ENCODE measurements at places on chromosomes 11 and 22.

DNA sequence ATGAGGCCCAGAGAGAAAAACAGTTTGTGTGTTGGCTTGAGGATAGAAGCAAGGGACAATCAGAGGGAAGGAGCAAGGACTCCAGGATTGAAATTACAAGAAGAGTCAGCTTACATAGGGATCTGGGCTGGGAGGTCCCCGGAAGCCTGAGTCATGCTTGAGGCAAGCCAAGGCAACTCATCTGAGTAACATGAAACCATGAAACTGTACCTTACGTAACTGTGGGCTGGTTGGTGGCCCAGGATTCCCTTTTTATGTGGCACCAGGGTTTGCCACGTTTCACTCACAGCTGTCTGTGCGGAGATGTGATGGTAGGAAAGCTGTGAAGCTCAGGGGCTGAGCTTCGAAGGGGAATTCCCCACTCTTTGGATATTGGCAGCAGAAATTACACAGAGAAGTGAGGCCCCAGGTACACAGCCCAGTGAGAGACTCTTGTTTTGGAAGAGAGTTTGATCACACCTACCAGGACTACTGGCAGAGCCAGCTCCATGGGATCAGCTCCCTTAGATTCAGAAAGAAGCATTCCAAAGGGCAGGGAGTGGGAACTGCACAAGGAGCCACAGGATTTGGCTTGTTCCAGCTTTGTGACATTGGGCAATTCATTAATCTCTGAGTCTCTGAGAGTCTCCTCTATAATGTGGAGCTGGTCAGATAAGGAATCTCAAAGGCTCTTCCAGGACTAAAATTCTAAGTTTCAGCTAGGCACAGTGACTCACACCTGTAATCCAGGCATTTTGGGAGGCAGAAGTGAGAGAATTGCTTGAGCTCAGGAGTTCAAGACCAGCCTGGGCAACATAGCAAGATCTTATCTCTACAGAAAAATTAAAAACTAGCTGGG lies 7.8 kb downstream of the SLC5A1 start:
- peak; percentile 82 for DNase-seq

DNA sequence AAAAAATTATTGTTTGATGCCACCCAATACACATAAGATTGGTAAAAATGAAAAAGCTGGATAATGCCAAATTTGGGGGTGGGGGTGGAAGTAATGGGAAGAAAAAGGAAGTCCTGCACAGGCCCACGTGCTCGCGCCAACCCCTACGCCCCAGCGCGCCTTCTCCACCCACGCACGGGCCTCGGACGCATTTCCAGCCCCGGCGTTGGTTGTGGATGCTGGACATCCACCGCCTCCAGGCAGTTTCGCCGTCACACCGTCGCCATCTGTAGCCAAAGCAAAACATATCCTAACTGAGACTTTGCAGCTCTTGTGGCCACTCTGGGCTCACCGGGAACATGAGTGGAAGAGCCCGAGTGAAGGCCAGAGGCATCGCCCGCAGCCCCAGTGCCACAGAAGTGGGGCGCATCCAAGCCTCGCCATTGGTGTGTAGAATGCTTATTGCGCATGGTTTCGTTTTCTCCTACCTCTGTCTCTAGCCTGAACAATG lies at the start of gene PIWIL4:
Gene PIWIL4 (plus strand): TSS at position 188 of the 490 bp plus-strand sequence. CDS start 151 bp downstream, at position 339.
- no peak for DNase-seq

DNA sequence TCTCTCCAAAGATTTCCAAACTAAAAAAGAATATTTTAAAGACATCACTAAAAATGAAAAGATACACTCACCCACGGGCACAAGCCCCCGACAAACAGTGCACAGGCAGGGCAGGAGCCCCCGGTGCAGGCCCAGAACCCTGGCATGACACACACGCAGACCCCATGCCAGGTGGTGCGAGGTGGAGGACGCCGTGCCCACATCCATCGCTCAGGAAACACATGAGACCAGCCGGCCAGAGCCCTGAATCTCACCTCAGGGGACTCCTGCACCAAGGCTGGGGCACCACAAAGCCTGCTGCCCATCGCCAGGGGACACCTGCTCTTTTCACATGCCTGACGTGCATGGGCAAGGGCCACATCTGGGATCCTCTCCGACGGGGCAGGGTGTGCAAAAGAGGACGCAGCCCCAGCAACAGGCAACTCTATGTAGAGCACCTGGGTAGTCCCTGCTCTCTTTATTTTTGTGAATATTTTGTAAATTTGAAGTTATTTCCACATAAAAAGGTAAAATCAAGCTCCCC lies 13.4 kb downstream of the BRD1 start:
- DNase-seq: no peak

DNA sequence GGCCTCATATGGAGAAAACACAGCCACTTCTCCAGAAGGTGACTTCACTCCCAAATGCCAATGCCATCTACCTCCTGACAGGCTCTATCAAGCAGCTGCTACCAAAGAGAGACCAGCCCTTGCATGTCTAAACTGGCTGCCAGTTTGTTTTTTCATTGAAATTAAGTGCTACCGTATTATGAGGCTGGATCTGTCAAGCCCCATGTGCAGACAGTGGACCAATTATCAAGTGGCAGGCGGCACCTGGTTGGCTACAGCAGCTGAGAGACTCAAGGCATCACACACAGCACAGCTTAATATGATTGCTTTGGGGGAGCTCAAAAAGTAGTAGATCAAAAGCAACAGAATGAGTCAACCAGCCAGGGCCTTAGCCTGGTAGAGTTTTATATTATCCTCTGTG lies 1293.0 kb upstream of the TENM4 start:
- DNase-seq: no peak

DNA sequence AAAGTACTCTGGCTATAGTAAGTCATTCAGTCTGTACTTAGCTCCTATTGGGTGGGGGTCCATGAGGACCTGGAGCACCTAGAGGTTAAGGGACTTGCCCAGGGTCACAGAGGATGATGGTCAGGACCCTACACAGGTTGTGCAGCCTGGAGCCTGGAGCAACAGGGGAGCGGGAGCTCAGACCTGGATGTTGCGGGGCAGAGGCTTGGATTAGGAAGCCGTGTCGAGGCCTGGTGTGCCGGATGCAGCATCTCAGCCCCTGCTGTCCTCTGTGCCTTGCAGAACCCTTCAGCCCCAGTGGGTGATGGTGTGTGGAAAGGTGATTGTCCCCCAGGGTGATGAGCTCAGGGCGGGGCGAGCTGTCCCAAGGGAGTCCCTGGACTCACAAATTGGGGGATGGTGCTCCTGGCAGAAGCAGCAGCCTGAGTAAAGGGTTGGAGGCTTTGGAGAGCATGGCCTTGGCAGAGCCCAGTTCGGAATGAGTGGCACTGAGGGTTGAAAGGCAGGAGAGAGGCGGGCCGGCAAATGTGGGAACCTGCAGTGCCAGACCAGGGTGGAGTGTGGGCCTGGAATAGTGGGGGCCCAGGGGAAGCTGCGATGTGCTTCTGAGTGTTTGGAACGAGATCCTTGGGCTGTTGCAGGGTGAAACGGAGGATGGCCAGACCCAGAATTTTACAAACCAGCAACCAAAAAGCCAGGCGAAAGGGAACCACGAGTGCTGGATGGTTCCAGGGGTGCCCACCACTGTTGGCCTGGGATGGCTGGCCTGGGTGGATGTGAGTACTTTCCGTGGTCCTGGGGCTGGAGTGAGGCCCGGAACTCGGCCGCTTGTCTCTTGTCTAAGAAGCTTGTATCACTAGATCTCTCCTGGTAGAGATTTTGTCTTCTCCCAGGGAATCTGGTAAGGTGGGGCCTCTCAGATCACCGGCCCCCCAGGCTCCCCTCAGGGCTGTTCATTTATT lies 2.9 kb downstream of the TPCN2 start:
- no peak for DNase-seq

DNA sequence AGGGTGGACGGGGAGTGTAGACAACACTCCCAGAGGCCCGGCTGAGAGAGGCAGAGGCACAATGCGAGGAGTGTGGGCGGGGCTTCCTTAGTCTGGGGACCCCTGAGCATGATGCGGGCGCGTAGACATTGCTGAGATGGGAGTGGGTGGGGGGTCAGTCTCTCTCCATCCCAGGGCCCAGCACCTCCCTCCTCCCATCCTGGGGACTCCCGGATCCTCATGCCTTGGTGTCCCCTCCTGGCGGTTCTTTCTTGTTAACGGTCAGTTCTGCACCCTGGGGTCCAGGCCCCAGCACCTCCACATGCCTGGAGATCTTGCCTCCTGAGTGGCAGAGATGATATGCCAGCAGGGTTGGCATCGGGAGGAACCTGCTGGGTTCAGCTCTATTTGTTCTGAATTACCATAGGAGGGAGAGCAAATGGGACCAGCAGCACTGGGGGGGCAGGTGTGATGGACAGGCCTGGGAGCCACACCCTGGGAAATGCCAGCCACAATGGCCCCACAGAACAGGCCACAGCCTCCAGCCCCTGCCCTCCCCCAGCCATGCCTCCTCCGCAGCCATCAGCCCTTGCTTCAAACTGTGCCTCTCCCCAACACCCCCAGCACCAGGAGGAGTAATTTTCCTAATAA lies 55.7 kb downstream of the RTL6 start:
- DNase-seq: no peak

DNA sequence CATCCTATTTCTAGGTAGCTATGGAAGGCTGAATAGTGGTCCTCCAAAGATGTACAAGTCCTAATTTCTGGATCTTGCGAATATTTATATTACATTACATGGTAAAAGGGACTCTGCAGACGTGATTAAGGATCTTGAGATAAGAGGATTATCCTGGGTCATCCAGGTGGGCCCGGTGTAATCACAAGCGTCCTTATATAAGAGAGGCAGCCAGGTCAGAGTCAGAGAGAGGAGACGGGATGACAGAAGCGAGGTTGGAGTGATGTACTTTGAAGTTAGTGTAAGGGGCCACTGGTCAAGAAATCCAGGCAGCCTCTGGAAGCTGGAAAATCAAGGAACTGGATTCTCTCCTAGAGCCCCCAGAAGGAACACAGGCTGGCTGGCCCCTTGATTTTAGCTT lies 70.1 kb upstream of the MYOD1 start:
- no peak for DNase-seq

- peak; percentile 66 for DNase-seq
Observed at GRCh38 chr11:70326365-70326811, 55.9 kb downstream of the PPFIA1 start.

- no peak for DNase-seq
Observed at GRCh38 chr22:24068377-24068680, 57.2 kb downstream of the CABIN1 start.

DNA sequence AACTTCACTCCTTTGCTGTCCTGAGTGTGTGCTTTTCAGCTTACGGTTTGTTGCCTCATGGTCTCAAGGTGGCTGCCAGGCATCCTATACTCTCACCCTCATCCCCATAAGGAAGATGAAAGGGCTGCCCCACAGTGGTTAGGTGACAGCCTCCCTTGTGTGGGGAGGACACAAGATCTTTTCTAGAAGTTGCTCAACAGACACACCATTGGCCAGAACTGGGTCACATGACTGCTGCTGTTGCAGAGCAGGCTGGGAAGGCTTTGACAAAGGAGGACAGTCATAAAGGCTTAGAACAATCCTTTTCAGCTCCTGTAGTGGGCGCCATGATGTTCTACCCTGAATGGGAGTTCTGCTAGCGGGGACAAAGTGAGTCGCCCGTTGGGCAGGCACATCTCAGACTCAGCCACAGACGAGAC lies 69.7 kb upstream of the RASD2 start:
- DNase-seq: peak; percentile 8

GRCh38 chr11:100761841-100762240 lies 74.8 kb downstream of the ARHGAP42 start:
- no peak for DNase-seq

DNA sequence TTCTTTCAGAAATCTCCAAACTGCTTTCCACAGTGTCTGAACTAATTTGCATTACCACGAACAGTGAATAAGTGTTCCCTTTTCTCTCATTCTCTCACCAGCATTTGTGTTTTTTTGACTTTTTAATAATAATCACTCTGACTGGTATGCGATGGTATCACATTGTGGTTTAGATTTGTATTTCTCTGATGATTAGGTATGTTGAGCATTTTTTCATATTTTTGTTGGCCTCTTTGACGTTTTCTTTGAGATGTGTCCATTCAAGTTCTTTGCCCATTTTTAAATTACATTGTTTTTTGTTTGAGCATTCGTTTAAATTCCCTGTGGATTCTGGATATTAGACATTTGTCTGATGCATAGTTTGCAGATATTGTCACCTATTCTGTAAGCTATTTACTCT lies 1639.6 kb upstream of the TENM4 start:
- DNase-seq: no peak

DNA sequence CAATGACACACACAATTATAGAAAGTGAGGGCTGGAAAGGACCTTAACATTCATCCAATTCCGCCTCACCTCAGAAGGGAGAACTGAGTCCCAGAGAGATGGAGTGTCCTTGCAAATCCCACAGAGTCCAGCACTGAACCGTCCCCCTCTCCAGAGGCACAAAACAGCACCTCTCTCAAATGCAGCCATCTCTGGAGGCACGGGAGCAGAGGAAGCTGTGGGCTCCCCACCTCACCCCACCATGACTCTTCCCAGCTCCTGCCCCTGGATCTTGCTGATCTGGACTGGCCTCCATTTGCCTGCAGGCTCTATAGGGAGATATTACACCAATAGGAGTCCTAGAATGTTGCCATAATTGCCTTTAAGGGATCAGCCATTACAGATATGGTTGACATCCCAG lies 1.4 kb upstream of the DRD2 start:
- DNase-seq: no peak

- peak; percentile 6 for DNase-seq
Observed at GRCh38 chr11:62266558-62266957, 3.4 kb upstream of the SCGB2A2 start.

DNA sequence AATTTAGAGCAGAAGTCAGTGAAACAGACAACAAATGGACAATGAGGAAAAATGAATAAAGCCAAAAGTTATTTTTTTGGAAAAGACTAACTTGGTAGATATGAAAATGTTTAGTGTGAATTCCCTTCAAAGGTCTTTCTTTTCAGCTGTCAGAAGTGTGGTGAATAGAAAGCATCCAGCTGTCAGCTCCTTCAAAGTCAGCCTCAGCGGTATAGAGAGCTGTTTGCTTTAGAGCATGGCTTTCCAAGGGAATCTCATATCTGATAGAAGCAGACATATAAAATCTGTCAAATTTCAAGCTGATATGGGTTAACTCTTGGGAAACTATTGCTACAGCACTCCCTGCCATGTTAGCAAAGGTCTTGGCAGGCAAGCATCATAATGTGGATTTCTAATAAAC lies 309.3 kb downstream of the CASP12 start:
- peak; percentile 66 for DNase-seq

DNA sequence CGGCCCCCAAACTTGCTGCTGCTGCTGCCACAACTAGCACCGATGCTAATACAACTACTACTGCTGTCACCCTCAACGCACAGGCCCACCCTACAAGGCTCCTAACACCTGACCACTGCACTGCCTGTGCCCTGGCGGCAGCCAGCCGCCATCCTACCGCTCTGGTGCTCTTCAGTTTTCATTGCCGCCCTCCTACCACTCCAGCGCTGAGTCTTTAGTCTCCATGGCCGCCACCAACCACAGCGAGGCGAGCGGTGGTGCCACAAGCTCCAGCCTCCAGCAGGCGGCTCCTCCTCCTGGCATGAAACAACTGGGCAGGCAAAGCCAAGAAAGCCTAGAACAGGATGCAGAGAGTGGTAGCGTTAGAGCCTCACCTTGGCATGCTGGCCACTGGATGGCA lies 5.0 kb upstream of the RFPL3 start:
- no peak for DNase-seq

GRCh38 chr11:33690290-33691065 lies 10.1 kb downstream of the C11orf91 start:
- peak; percentile 99 for DNase-seq

Measured in LHCN-M2 (cell line).